Mammary microvascular endothelial cell (primary cell): ENCODE measurements at places on chromosomes 2 and 18. TPM values are rescaled to one million over a fixed set of nuclear protein-coding genes. Genes with fewer than 3 reads are reported as not detected.

TCF4 gene
- total RNA-seq = 162 and 171 TPM in 2 replicates

CLIP4 gene
- total RNA-seq = 16.3 and 17.4 TPM in 2 replicates

METTL4 gene
- 6.0 and 8.4 TPM in 2 replicates for total RNA-seq

CPO gene
- total RNA-seq = not detected in 2 replicates

MRO gene
- total RNA-seq = not detected in 2 replicates

MOCOS gene
- 3.6 and 5.3 TPM in 2 replicates for total RNA-seq

ACTG2 gene
- 0.25 TPM in 1 of 2 replicates, not detected in the other for total RNA-seq

FBXO48 gene
- total RNA-seq = 0.47 and 0.84 TPM in 2 replicates

SIX2 gene
- total RNA-seq = not detected in 2 replicates

SCYGR7 gene
- total RNA-seq = not detected in 2 replicates

DCTN1 gene
- total RNA-seq = 125 and 128 TPM in 2 replicates

TOGARAM2 gene
- not detected in 2 replicates for total RNA-seq

MLPH gene
- not detected in 2 replicates for total RNA-seq

CTLA4 gene
- 0.30 TPM in 1 of 2 replicates, not detected in the other for total RNA-seq

HOXD1 gene
- total RNA-seq = 3.7 and 7.3 TPM in 2 replicates

DHRS9 gene
- not detected in 2 replicates for total RNA-seq

ERFE gene
- total RNA-seq = 1.3 and 1.5 TPM in 2 replicates

ZNF2 gene
- 1.5 and 1.8 TPM in 2 replicates for total RNA-seq

NCK2 gene
- total RNA-seq = 25.1 and 28.6 TPM in 2 replicates

ARHGEF4 gene
- under 0.01 TPM in 1 of 2 replicates, not detected in the other for total RNA-seq

GNLY gene
- total RNA-seq = not detected in 2 replicates

KATNAL2 gene
- total RNA-seq = 0.54 and 2.2 TPM in 2 replicates

LGALSL gene
- total RNA-seq = 2.0 and 2.1 TPM in 2 replicates

TEKT4 gene
- total RNA-seq = not detected in 2 replicates

FAM161A gene
- 1.5 and 1.7 TPM in 2 replicates for total RNA-seq

RTKN gene
- 3.2 and 5.6 TPM in 2 replicates for total RNA-seq

SUPT7L gene
- total RNA-seq = 16.2 and 19.6 TPM in 2 replicates

PDE11A gene
- under 0.01 and 0.10 TPM in 2 replicates for total RNA-seq

GULP1 gene
- 14.3 and 17.5 TPM in 2 replicates for total RNA-seq

ABCB11 gene
- under 0.01 and 0.05 TPM in 2 replicates for total RNA-seq

HAUS1 gene
- 53.7 and 73.4 TPM in 2 replicates for total RNA-seq

HSBP1L1 gene
- 5.8 and 9.1 TPM in 2 replicates for total RNA-seq

LRRTM4 gene
- total RNA-seq = not detected in 2 replicates

PAX8 gene
- total RNA-seq = 2.1 and 2.8 TPM in 2 replicates

RAB31 gene
- total RNA-seq = 24.1 and 27.7 TPM in 2 replicates

SATB2 gene
- total RNA-seq = 0.60 and 4.5 TPM in 2 replicates

MEIS1 gene
- total RNA-seq = 0.79 and 8.4 TPM in 2 replicates

CPLX4 gene
- not detected in 2 replicates for total RNA-seq

MYO7B gene
- 0.10 and 0.27 TPM in 2 replicates for total RNA-seq

ACVR1C gene
- not detected in 2 replicates for total RNA-seq

ICOS gene
- not detected in 2 replicates for total RNA-seq

HOXD9 gene
- 13.6 and 17.2 TPM in 2 replicates for total RNA-seq

CRYBA2 gene
- not detected in 2 replicates for total RNA-seq
